ENCODE measurements at places on chromosomes 4 and X. TPM values are rescaled to one million over a fixed set of nuclear protein-coding genes. Genes with fewer than 3 reads are reported as not detected.

GRCh38 chr4:104815665-104816064 is 321.0 kb upstream of the CXXC4 start:
- no peak for DNase-seq

- no peak for DNase-seq
Observed at GRCh38 chr4:119750048-119750447, 121.4 kb upstream of the PDE5A start.

GRCh38 chr4:66704243-66704642 is 841.1 kb downstream of the CENPC start:
- DNase-seq, result no peak

GRCh38 chr4:78665216-78665770 is 110.9 kb upstream of the BMP2K start:
- no peak for DNase-seq

The ERVMER34-1 gene
- not detected for total RNA-seq
